ENCODE measurements at places on chromosomes 3 and 15.

DNA sequence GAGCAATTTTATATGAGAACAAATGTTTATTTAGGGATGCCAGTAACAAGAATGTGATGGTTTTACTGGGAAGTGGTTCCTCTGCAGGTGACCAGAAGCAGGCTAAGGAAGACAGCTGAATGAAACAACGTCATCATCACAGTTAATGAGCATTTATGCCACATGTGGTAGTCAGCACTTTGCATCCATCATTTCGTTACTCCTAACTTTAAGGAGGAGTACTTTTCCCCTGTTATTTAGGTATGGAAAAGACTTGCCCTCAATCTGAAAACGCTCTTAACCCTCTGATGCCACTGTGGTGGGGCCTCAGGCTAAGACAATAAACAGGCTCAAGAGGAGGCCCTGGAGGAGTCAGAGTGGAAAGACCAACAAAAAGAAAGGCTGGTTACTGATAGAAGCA is 31.2 kb downstream of the INTS14 start:
- DNase-seq = no peak

GRCh38 chr3:107938143-107938542 is 152.7 kb downstream of the CD47 start:
- no peak for DNase-seq

- no peak for DNase-seq
Measured at GRCh38 chr15:46322753-46323152, 687.9 kb downstream of the SQOR start.

DNA sequence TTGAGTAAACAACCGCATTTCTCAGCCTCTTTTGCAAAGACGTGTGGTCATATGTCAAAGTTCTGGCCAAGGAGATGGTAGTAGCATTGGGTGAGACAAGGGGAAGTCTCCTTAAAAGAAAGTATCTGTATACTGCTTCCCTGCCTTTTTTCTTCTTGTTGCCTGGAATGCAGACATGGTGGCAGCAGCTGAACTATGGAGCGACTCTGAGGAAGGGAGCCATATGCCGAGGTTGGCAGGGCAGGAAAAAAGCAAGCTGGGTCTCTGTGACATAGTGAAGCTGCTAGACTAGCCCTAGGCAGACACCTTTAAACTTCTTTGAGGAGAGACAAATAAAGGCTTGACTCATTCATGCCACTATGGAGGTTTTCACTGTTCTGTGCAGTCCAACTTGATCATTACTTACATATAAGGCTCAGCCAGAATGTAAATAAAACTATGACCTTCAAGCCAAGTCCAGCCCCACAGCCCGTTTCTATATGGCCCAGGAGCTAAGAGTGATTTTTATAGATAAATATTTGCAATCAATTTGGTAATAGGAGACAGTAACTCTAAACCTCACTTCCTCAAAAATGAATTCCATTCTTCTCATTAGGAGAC is 30.6 kb upstream of the PRICKLE2 start:
- no peak for DNase-seq

GRCh38 chr3:151751161-151751560 is 17.4 kb downstream of the AADACL2 start:
- DNase-seq = no peak

DNA sequence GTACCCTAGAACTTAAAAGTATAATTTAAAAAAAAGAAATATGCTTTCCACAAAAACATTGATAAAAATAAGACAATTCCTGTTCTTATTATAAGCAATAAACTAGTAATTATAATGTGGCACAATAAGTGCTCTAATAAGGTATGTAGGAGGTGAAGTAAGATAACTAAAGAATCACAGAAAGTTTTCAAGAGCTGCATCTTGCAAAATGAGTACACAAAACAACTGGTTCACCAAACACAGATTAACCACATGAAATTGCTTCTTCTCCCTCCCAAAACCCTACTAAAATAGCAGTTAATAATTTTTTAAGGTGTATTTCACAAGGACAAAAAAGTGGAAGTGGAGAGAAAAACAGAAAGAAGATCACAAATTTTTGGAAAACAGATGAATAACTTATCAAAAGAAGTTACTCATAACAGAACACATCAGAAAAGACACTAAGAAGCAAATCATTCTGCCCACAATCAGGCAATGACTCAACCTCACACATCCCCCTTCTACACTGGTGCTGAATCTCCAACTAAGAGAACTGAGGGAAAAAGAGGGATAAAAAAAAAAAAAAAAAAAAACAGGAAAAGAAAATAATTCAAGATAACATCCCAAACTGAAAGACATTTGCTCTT is 64.2 kb downstream of the TBC1D5 start:
- DNase-seq = no peak

DNA sequence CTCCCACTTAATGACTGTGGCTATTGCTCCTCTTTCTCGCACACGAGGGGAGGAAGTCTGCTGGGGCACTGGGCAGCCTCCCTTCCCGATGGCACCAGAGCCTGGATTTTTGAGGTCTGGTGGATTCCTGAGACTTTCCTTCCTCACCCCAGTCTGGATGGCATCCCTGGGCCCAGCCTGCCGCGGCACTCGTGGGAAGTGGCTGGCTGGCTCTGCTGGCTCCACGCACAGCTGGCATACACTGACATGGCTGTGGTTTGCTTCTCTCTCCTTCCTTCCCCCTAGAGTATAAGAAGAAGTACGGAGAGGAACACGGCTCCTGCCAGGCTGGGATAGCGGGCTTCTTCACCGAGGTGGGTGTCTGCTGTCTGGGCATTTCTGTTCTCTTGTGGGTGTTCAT is 319.8 kb upstream of the LRRFIP2 start:
- no peak for DNase-seq

GRCh38 chr15:22973286-22973685 is 6.9 kb downstream of the CYFIP1 start:
- no peak for DNase-seq

GRCh38 chr3:193883551-193883950 is 252.4 kb upstream of the HES1 start:
- DNase-seq = no peak

- no peak for DNase-seq
Measured at GRCh38 chr15:29560896-29561295, 261.4 kb downstream of the TJP1 start.

DNA sequence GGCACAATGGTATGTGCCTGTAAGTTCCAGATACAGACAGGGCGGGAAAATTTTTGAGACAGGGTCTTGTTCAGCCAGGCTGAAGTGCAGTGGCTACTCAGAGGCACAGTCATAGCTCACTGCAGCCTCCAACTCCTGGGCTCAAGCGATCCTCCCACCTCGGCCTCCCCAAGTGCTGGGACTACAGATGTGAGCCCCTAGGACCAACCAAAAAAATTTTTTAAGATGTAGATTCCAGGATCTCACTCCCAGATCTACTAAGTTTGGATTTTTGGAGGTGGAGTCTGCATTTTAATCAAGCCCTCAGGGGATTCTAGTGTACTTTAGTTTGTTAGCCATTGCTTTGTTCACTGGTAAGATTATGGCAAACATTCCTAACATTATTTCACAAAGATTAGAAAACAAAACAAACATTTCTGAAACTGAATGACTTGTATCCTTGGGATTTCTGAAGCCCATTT is 2.7 kb downstream of the LIPH start:
- no peak for DNase-seq

DNA sequence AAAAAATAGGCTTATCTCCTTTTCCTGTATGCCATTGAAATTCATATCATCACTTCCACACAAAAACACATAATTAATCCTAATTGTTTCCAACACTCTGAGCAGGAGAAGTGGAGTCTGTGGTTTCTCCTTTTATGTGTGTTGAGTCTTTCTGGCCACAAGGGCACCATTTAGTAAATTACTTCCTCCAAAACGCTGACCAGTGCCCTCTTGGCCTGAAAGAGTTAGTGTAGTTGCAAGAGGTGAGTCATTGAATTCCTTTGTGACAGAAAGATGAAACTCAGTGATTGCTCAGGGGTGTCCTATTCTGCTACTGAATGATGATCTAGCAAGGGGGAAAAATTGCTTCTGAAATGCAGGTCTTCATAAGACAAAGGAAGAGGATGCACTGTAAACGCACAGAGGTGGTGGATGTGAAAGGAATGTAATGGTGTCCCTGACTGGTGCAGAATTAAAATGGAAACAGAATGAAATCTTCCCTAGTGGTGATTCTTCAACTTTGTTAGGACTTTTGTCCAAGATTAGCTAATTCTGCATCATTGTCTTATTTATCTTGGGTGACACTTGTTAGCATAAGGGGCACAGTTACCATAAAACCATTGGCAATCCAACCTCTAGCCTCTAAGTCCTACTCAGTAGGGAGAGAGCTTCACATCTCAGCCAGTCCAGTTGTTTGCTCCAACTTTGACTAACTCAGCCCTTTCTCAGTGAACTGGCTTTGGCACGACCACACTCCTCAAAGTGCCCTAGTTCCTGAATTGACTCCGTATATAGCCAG is 208.4 kb upstream of the NANOGP8 start:
- DNase-seq = no peak

- no peak for DNase-seq
Measured at GRCh38 chr3:14829811-14830210, 11.0 kb downstream of the FGD5 start.

DNA sequence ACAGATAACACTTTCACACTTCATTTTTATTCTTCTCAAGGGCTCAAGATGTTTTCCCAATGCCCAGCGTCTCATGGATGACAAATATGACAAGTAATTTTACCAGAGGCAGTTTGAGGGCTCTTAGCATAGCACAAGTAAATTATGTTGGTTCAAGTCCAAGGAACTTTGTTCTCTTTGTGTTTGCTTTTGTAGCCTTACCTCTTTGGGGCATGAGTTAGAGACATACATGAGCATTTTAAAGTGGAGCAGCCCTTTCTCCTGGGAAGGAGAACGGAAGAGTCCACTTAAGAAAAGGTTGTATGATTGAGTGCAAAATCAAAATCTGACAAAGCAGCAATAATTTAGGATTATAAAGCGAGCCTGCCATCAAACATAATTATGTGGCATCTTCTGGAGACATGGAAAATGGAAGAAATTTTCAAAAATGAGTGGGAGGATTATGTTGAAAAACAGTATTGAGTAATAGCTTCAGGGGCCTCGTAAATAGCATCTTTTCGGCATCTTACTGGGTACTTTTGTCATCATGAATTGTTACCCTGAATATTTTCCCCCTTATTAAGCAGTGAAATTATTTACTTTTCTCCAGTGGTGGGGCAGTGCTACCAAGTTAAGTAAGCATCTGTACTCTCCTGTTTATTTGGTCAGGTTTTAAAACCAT is 65.9 kb downstream of the PGPEP1L start:
- DNase-seq = no peak

- no peak for DNase-seq
Measured at GRCh38 chr3:74651292-74651691, 36.8 kb upstream of the CNTN3 start.

DNA sequence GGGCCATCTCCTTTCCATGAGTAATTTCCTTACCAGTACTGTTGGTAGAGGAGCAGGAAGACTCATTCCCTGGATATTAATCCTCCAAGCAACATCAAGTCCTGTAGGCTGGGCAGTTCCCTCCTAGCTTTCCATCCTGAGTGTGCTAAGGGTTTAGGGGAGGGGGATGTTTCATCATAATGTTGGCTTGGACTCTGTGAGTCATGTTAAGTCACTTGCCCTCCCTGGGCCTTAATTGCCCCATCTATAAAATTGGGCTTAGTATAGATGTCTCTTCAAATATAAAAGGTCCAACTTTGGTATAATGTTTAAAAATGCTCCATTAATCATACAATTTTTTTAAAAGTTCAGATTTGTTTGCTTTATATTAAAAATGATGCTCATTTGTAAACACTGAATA is 52.7 kb downstream of the TLE3 start:
- DNase-seq = no peak

GRCh38 chr15:62257996-62258521 is 93.0 kb upstream of the C2CD4B start:
- DNase-seq = no peak

GRCh38 chr3:167780214-167780883 is 44.8 kb downstream of the SERPINI1 start:
- no peak for DNase-seq

DNA sequence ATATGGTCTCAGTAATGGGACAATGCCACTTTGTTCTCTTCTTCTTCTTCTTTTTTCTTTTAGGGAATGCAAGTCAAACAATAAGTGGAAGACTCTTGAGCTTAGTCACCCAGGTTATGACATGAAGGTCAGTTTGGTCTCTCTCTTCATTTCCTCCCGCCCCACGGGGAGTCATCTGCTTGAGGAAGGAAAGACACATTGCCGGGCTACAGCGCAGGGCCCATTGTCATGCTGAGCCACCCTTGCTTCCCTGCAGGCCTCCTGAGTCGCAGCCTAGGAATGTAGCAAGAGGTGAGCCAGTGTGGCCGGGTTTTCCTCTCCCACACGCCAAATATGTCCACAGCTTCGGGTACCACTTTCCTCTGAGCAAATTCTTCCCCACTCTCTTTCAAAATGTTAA is 47.6 kb downstream of the RAP2B start:
- DNase-seq = no peak

DNA sequence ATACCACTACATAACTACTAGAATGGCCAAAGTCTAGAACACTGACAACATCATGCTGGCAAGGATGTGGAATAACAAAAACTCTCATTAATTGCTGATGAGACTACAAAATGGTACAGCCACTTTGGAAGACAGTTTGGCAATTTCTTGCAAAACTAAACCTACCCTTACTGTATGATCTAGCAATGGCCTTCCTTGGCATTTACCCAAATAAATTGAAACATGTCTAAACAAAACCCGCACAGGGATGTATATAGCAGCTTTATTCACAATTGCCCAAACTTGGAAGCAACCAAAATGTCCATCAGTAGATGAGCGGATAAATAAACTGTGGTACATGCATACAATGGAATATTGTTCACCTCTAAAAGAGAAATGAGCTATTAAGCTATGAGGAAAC is 87.9 kb upstream of the SLC24A5 start:
- DNase-seq = no peak

GRCh38 chr3:72231439-72232196 is 446.7 kb upstream of the PROK2 start:
- DNase-seq = peak; percentile 82

- no peak for DNase-seq
Measured at GRCh38 chr3:141070727-141071357, 19.7 kb downstream of the SPSB4 start.

GRCh38 chr3:173945170-173945569 is 547.6 kb downstream of the NLGN1 start:
- DNase-seq = no peak

GRCh38 chr3:69081583-69082262 is 1.6 kb upstream of the UBA3 start:
- no peak for DNase-seq
